ENCODE measurements at places on chromosomes 5 and 9.

DNA sequence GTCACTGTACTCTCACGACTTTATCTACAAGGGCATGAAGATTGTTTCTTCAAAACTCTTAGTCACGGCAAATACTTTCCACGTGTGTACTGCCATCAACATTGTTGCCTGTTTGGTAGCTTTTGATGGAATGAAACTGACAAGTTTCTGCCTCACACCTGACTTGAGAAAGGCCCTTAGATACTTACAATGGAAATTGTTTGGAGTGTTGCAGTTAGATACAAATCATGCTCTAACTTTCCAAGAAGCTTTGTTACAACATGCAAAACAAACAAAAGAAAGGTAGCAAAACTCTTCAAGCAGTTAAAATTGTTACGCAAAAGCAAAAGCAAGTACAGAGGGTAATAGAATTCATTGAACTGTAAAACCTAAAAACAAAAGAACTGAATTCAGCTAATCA, 91.1 kb upstream of the TLE4 start:
- no peak for DNase-seq

- no peak for DNase-seq
These were observed 11.2 kb downstream of the FAM240B start for GRCh38 chr9:38708759-38709158.

GRCh38 chr5:71492817-71493615, 37.6 kb downstream of the BDP1 start:
- no peak for DNase-seq

- no peak for DNase-seq
These were observed 13.9 kb downstream of the KDM4C start for GRCh38 chr9:6771722-6772121.

- peak; percentile 85 for DNase-seq
These were observed 53.4 kb downstream of the TENT4A start for GRCh38 chr5:6766604-6767093.
